ENCODE measurements at places on chromosomes 11 and 22.

DNA sequence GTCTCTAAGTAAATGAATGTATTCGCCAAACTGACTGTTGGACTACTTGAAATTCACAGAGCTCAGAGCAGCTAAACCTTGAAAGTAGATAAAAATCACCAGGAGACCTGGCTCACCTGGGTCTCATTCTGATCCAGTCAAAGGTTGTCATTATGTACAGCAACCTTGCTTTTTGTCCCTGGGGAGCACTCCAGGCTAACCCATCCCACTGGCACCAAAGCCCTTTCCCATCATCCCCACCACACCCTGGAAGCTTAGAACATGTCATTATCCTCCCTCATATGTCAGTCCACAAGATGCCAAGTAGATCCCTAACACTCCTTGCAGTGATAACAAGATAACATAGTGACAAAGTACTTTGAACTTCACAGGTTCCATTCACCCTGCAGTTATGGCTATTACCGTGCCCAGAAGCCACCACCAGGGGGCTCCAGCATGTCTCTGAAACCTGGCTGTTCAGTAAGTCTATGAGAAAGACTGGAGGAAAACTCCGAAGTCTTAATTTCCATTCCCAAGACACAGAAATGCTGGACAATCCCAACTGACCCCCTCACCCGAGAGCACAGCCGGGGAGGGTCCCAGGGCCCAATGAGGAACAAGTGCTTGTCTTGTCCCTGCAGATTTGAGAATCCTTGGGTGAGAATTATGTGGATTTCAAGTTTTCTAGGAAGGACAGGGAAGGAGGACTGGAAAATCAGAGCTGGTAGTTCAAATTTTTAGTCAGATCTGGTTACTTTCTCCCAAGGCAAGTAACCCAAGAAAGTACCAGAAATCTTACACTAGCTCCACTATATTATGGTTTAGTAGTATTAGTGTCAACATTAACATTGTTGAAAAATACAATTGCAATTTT is 43.0 kb upstream of the USP47 start:
- DNase-seq = peak; percentile 59

- DNase-seq = no peak
Observed at GRCh38 chr11:107731941-107732688, 20.3 kb upstream of the SLN start.

DNA sequence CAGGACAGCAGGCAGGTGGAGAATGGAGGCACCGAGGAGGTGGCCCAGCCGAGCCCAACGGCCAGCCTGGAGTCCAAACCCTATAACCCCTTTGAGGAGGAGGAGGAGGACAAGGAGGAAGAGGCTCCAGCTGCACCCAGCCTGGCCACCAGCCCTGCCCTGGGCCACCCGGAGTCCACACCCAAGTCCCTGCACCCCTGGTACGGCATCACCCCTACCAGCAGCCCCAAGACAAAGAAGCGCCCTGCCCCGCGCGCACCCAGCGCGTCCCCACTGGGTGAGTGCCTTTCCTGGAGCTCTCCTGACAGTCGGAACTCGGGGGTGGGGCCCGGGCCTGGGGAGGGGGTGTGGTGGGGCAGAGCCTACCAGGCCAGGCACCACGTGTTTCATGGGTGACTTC is 19.7 kb downstream of the MICALL1 start:
- DNase-seq = no peak

GRCh38 chr11:33172996-33173395 is 11.7 kb upstream of the CSTF3 start:
- no peak for DNase-seq

DNA sequence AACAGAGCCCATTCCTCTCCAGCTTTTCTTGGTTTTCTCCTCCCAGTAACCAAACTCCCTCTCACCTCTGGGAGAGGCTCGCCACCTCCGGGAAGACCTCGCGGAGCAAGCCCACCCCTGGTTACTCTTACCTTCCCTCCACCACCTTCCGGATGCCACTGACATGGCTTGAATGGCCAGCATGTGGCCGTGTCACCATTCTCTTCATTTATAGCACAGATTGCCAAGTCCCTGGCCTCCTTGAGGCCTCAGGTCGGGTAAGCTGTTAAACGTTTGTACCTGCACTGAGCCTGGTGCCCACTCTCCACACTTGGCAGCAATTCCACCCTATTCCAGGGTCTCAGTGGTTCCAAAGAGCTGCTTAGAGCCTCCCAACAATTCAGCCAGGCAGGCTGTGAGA is 8.0 kb upstream of the FXYD2 start:
- DNase-seq = no peak

GRCh38 chr22:50544078-50544745 is 1.5 kb upstream of the KLHDC7B start:
- peak; percentile 72 for DNase-seq

DNA sequence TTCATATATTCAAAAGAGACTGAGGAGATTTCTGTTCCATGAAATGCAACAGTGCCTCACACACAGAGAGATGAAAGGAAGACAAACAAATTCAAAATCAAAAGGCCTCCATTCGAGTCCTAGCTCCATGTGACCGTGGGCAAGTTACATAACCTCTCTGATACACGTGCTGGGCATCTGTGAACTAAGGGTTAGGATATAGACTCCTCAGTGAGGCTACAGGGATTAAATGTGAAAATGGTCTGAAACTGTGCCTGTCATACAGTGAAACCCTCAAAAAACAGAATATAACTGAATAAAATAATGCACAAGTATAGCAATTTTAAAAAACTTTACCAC is 111.8 kb upstream of the MTMR2 start:
- no peak for DNase-seq

- no peak for DNase-seq
Observed at GRCh38 chr11:132873841-132874240, 658.5 kb downstream of the OPCML start.
